ENCODE measurements at places on chromosomes 3 and 15.

GRCh38 chr3:32374788-32375595 lies 16.7 kb upstream of the CMTM7 start:
- no peak for DNase-seq

DNA sequence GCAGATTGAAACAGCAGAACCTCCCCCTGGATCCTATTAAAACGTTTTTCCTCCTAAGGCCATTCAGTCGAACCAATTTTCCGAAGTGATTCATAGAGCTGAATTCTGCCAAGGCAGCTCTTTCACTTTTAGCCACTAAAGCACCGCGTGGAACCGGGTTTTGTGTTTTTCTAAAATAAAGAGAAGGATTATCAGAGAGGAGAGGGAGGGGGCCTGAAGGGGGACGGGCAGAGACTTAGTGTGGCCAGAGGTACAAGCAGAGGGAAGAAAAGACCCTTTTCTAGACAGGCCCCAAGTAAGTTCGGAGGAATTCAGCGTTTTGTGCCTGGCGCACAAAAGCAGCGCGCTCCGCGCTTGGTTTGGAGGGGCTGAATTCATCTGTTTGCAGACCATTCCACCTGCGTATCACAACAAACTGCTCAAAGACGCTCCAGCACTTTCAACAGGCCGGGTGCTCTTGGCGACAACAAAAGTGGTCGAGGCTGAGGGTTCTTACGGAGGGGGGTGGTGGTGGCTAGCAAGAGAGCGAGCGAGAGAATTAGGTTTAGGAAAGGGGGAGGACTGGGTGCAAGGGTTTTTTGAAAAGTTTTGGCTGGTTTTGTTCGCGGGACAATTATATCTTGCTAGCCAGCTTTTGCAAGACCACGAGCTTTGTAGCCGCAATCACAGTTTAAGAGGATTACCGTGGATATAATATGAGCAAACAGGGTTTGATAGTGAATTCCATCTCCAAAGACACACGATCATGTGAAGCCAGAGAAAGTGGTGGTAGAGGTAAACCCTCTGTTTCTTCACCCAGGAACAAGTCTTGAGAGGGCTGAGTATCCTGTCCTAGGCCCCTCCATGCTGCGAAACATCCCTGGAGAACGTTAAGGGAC lies 1.2 kb upstream of the FEZF2 start:
- DNase-seq: no peak

- DNase-seq: no peak
Observed at GRCh38 chr3:192848371-192849233, 69.1 kb downstream of the MB21D2 start.

- DNase-seq: no peak
Observed at GRCh38 chr3:65091565-65091964, 403.8 kb upstream of the ADAMTS9 start.

DNA sequence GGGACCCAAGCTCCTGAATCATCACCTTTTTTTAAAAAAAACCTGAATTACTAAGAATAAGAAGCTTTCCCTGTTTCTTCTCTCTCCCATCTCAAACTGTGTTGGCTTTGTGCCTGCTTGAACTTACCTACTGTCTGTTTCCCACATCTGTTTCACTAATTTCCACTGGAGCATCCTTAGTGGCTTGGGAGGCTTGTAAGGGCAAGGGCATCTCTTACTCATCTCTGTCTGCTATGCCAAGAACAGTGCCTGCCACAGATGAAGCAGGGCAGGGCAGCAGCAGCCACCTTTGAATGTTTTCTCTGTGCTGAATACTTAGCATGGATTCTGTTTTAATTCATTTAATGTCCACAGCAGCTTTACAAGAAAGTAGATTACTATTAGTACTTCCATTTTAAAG lies 42.3 kb downstream of the SNRK start:
- DNase-seq: no peak

DNA sequence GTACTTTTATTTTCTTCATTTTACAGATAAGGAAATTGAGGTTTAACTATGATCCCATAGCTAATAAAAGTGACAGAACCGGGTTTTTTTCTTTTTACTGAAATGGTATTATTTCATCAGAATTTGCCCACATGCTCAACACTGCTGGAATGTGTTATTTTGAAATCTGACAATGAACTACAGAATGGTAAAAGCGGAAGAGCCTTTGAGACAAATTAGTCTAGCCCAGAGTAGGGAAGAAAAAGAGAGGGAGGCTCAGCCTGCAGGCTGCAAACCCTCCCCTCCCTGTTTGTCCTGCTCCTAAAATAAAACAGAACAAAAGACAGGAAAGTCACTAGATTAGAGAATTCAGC lies 100.3 kb upstream of the LIPC start:
- DNase-seq: no peak

DNA sequence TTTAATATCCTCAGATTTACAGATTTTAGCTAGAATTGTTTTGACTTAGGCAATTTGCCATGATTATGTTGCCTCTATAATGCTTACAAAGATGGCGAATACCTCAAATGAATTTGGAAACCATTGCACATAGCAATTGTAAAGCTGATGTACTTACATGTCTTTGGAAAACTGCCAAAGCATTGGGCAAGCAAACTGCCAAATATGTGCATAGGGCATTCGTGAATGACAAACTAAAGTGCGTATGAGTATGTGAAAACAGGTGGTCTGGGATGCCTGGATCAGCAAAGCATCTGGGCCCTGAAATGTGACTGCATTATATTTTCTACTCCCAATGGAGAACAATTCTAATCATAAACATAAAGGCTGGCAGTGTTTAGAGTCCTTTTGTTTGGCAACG lies 445.3 kb upstream of the ROBO1 start:
- DNase-seq: no peak

- DNase-seq: no peak
Observed at GRCh38 chr3:71103430-71103921, 480.1 kb downstream of the FOXP1 start.

DNA sequence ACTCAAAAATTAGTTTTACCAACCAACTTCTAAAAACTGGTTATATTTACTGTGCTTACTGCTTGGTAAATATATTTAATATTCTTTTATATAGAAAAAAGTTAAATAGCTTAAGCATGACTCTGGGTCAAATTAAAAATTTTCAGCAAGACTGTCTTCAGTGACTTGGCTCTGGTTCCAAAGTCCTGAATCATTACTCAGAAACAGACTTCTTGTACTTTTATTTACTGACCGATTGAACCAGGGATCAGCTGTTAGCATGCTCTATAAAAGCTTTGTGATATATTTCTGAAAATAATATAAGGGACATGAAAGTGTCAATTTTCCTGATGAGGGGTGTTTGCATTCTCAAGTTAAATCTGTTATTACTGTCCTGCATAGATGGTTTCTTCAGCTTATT lies 164.3 kb downstream of the MCTP2 start:
- no peak for DNase-seq

DNA sequence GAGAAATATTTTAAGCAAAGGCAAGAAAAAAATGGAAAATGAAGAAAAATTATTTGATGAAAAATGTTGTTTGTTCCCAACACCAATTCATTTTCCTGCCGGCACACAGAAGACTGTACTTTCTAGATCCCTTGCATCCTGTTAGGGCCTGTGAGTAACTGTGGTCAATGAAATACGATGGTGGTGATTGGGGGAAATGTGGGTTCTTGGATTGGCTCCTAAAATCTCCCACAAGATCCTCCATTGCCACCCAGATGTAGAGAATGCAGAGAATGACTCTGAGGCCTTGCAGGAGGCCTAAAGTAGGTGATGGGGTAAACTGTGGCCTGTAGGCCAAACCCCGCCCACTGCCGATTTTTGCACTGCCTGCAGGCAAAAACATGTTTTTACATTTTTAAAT lies 46.3 kb upstream of the C3orf70 start:
- no peak for DNase-seq

GRCh38 chr15:65666257-65666656 lies 44.5 kb downstream of the SLC24A1 start:
- DNase-seq: no peak

DNA sequence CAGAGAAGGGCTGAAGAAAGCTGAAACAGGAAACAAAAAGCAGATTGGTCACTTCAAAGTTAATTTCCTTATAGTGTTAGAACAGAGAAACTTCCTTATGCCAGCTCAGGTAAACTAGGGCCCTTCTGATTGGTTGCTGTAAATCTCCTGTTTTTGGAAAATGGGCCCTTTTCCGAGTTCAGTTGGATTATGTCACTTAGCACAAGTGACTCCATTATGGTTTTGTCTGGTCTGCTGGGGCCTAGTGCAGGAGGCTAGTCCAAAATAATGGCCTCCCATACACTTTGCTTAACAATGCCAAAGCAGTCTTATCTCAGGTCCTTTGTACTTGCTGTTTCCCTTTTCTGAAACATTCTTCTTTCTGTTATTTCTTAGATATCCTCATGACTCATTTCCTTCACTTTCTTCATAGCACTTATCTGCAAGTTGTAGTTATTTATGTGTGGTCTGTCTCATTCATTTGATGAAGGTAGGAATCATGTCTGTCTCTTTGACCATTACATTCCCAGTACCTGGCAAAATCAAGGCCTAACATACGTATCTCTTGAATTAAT lies 7.7 kb upstream of the DCP1A start:
- DNase-seq: no peak

DNA sequence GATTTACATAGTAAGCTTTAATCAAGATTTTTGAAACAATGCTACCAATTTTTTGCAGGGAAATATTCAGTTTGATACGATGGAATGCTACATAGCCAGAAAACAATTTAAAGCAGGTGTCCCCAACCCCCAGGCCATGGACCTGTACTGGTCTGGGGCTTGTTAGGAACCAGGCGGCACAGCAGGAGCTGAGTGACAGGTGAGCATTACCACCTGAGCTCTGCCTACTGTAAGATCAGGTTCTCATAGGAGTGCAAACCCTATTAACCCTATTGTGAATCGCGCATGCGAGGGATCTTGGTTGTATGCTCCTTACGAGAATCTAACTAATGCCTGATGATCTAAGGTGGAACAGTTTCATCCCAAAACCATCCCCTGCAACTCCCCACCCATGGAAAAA lies 322.6 kb upstream of the NECTIN3 start:
- DNase-seq: no peak

DNA sequence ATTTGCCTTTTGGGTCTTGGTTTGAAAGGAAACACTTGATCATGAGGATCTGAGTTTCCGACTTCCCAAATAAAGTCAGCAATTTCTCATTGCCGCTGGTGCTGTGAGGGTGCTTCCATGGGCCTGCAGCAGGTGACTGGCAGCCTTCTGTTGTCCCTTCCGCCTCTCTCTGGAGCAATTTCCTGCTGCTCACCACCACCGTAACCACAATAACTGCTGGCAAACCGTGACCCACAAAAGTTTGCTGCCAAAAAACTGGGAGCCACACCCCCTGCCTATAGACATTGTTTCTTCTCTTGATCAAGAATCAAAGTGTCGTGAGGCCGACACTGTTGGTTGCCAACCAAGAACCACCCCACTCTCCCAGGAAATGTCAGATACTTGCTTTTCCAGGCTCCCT lies 164.0 kb downstream of the NR2F2 start:
- no peak for DNase-seq

DNA sequence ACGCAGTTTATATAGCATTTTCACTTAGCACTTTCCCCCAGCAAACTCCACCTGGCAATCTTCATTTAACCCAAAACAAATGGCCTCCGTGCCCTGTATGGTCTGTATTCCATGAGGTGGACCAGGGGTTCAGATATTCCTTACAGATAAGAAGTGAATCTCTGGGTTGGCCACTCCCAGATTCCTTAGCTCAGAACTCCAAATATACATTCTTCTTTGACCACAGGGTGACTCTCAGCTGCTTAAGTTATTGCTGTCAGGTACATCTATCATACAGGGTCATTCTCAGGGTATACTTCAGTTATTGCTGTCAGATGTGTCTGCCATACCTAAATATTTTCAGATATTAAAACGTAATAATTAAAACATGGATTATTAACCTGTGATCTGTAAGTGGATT lies 229.8 kb downstream of the TBL1XR1 start:
- DNase-seq: no peak

DNA sequence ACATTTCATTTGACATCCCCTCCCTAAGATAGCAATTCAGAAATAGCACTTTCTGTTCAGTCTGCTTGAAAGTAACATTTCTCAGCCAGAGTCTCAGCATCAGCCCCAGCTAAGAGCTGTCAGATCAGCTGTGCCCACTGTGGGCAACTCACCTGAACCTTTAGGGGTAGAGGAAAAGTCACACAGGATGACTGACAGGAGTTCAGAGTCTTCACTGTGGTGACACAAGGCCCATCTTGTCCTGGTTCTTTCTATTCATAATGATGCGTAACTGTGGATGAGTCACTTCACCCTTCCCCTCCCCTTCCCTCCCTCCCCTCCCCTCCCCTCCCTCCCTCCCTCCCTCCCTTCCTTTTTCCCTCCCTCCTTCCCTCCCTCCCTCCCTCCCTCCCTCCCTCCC lies 96.1 kb upstream of the RASGRP1 start:
- DNase-seq: no peak

GRCh38 chr15:80599359-80599758 lies 95.8 kb upstream of the ABHD17C start:
- DNase-seq: no peak

DNA sequence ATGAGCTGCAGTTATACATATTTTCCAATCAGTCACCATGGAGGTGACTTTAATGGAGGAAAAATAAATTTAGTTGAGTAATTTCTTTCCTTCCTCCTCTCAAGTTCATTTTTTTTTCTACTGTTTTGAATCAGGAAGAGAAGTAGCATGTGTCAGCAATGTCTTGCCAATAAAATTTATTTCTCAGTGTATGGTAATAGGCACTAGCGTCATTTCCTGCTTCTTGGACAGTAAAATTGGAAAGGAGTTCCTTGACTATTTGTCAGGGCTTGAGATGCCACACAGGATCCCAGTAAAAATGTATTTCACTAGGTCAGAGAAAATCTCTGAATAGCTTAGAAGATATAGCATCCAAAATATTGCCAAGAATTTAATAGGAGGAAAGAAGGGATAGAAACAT lies 605.9 kb downstream of the ROBO1 start:
- DNase-seq: no peak

DNA sequence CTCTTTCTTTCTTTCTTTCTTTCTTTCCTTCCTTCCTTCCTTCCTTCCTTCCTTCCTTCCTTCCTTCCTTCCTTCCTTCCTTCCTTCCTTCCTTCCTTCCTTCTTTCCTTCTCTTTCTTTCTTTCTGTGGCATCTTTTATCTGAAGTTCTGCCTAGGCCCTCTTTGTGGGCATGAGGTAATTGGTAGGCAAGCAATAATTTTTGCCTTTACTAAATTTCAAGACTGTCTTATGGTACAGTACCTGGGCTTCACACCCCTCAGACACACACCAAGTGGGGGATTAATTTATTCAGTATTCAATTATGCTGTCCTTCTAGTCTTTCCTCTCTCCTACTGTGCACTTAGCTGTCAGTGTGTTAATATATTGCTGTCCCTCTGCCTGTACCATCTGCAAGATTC lies 155.5 kb downstream of the OXSM start:
- DNase-seq: no peak

DNA sequence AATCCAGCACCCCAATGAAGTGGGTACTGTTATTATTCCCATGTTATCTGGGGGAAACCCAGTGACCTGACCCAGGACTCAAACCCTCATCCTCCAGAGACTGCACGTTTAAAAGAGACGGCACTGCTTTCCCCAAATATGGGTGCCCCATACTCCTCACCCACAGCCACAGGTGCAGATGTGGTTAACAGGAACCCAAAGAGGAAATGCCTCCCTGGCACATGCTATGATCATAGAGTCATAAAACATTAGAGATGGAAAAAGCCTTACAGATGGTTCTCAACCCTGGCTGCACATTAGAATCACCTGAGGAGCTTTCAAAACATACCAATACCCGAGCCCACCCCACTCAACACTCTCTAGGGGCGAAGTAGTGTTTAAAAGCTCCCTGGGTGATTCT lies 111.5 kb downstream of the SEMA5B start:
- no peak for DNase-seq
